Activated CD8-positive, alpha-beta T cell treated with anti-CD3 and anti-CD28 coated beads, Interleukin-2, amount 10 ng/mL, durations not matched to agents 7 days and 5 days (primary cell): ENCODE measurements at places on chromosomes 3 and 15. TPM values are rescaled to one million over a fixed set of nuclear protein-coding genes. Genes with fewer than 3 reads are reported as not detected.

Gene XCR1
- total RNA-seq, result not detected

Gene C3orf49
- total RNA-seq, result not detected

Gene NUDT16
- 7.8 TPM for total RNA-seq

Gene ZNF662
- total RNA-seq, result 1.2 TPM

Gene FAM81A
- total RNA-seq, result 4.7 TPM

Gene MEGF11
- total RNA-seq, result not detected

Gene BCL2A1
- total RNA-seq, result 26.3 TPM

Gene MASP1
- not detected for total RNA-seq

Gene FSD2
- total RNA-seq, result not detected

Gene MCF2L2
- total RNA-seq, result 7.5 TPM

Gene GOLGA6L10
- 0.83 TPM for total RNA-seq

Gene TMC3
- total RNA-seq, result not detected

DNA sequence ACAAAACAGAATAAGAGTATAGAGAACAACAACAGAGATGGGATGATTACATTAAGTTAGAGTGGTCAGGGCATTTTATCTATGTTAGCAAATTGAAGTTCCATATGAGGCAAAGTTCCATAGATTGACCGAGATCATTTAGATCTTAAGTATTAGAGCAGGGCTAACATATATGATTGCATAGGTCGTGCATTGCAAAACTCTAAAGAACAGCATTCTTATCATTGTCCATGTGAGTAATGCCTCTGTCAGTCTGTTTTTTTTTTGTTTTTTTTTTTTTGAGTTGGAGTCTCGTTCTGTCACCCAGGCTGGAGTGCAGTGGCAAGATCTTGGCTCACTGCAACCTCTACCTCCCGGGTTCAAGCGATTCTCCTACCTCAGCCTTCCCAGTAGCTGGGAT is 341.7 kb upstream of the KCNH8 start:
- no peak for DNase-seq

GRCh38 chr3:171977860-171978259 is 61.5 kb upstream of the FNDC3B start:
- DNase-seq, result no peak

DNA sequence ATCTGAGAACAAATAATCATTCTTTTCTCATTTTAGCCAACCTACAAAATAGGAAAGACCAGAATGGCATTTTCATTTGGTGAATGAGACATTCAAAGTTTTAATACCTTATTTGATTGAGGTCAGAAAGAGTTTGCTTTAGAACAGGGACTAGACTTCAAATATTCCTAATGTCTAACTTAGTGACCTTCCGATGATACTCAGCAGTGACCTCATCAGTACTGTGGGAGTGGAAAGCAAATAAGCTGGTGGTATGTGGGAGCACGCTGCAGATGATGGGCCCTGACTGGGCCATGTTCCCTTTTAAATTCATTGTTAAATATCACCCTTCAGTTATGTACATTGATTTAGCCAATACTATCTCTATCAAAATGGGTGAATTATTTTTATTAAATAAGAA is 223.3 kb downstream of the P3H2 start:
- DNase-seq, result no peak

DNA sequence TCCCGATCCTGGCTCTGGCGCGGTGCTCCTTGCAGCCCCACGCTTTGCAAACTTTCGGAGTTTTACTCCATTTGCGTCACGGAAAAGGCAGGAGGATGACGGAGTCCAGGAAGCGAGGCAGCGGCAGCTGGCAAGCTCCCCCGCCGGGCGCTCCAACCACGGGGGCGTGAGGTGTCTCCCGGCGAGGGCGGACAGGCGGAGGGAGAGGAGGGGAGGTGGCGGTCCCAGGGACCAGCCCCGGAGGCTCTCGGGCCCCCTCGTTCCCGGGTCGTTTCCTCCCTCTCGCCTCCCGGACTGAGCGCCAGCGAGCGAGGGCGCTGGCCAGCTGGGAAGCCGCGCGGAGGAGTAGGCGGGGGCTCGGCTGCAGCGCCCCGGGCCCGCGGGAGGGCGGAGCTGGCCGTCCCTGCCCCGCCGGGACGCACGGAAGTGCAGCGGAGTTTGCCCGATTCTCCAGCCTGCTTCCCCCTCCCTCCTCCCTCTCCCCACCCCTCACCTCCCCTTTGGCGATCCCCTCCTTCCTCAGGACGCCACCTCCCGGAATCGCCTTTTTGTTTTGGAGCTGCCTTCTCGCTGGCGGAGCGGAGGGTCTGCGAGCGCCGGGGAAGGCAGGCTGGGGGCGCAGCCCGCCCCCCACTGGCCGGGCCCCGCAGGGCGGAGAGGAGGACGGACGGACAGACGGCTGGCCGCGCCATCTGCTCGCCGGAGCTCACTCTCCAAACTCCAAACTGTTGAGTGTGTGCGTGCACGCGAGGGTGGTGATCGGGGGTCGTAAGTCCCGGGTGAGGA is at the start of gene SNX33:
TSS of gene SNX33 (plus strand) at position 543 of the 786 bp plus-strand sequence. CDS start 1,191 bp downstream, outside the sequence.
- DNase-seq, result peak; percentile 63

DNA sequence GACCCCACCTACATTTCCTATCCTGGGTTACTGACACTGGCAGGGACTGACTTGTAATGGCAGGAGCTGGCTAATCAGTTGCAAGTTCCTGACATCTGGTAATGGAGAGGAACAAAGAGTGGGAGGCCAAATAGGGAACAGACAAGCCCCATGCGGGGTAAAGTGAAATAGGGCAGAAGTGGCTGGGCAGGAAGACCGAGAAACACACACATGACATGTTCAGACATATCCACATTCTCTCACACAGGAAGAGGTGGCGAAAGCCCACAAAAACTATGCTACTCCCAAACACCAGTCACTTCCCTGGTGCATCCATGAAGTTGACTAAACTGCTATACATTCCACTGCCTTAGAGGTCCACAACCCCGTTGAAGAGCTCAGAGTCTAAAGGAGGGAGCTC is 394.1 kb upstream of the TBL1XR1 start:
- DNase-seq, result no peak

- DNase-seq, result no peak
Measured at GRCh38 chr3:71245971-71246880, 337.3 kb downstream of the FOXP1 start.

DNA sequence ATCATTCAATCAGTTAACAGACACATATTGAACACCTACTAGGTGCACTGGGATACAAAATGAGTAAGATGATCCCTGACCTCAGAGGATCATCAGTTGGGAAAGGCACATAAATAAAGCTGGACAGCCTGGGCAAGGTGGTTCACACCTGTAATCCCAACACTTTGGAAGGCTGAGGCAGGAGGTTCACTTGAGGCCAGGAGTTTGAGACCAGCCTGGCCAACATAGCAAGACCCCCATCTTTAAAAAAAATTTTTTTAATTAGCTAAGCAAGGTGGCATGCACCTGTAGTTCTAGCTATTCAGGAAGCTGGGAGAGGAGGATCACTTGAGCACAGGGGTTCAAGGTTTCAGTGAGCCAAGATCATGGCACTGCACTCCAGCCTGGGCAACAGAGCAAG is 3.7 kb upstream of the KLHL24 start:
- DNase-seq, result no peak

DNA sequence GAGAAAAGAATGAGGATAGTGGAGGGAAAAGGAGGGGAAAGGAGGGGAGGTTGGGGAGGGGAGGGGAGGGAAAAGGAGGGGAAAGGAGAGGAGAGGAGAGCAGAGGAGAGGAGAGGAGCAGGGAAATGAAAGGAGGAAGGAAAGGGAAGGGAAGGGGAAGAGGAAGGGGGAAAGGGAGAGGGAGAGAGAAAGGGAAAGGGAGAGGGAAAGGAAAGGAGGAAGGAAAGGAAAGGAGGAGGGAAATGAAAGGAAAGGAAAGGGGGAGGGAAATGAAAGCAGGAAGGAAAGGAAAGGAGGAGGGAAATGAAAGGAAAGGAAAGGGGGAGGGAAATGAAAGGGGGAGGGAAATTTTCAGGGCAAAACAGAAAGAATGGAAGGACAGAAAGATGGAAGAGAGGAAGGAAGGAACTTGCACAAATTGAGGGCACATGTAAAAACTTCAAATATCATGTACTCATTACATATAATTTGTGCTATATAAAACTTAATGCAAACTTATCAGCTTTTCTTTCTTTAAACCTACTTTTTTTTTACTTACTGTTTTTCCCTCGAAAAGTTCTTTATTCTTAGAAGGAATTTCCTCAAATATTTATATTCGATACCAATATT is 148.0 kb downstream of the ZBTB20 start:
- no peak for DNase-seq

DNA sequence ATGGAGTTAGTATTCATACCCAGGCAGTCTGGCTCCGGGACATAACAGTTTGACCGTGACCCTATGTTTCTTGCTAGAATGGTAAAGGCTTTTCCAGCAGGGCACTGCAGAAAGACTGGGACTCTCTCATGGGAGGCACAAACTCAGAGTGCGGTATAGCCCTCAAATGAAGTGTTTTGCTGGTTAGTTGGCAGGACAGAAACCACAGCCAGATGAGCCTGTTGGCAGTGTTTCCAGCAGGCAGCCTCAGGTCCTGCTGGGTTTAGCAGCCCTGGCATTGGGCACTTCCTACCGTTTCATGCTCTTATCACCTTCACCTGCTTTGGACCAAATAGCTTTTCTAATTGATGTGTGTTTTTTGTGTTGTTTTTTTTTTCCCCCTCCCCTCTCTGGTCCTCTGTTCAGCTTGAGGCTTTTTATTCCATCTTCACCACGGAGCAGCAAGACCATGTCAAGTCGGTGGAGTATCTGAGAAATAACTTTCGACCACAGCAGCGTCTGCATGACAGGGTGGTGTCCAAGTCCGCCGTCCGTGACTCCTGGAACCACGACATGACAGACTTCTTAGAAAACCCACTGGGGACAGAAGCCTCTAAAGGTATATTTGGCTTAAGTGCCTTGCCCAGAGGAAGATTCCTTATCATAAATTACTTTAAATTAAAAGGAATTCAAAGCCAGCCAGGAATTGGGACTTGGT is 205.6 kb downstream of the FEZF2 start:
- no peak for DNase-seq

DNA sequence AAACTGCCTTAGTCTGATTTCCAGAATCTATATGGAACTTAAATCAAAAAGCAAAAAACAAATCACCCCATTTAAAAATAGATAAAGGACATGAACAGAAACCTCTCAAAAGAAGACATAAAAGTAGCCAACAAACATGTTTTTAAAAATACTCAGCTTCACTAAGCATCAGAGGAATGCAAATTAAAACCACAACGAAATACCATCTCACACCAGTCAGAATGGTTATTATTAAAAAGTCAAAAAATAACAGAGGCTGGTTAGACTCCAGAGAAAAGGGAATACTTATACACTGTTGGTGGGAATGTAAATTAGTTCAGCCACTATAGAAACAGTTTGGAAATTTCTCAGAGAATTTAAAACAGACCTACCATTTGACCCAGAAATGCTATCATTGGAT is 367.9 kb downstream of the ZIC4 start:
- no peak for DNase-seq

DNA sequence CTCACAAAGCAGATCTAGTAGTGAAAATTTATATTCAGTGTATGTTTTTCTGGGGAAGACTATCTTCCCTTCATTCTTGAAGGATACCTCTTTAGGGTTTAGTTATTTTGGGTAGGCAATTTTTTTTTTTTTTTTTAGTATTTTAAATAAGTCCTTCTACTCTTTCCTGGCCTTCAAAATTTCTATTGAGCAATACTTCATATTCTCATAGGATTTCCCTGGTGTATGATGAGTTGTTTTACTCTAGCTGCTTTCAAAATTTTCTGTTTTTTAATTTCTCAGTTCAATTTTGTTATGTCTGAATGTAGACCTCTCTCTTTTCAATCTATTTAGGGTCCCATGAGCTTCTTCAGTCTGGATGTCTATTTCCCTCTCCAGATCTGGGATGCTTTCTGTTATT is 74.3 kb upstream of the PLSCR4 start:
- no peak for DNase-seq

GRCh38 chr3:69058180-69058946 is 6.2 kb upstream of the TMF1 start:
- DNase-seq, result peak; percentile 49

- no peak for DNase-seq
Measured at GRCh38 chr3:52279596-52279995, 1.1 kb upstream of the WDR82 start.

DNA sequence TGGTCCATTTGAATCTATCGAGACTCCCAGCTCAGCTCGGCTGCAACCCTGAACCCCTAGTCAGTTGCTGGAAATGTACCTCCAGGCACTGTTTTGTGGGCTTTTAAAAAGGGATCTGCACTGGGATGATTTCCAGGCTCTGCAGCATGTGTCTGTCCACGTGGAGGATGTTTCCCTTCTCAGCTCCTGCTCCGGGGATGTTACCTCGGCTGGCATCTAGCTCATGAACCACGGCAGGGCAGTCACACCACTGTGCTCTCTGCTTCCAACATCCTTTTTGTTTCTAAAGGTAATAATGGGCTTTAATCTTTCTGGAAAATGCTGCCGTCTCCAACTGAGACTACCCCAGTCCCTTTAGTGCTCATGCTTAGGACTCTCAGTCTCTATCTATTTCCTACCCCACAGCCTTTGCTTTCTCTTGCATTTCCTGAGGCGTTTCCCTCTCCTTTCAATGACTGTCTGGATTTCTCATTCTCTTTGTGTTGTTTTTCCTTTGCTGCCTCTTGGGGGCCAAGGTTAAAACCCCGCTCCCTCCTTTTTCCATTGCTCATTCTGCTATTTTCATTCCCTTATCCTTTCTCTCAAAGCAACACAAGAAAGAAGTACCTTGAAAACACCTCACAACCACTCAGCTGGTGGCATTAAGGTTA is 42.9 kb upstream of the AKAP13 start:
- no peak for DNase-seq

GRCh38 chr3:113802795-113803455 is 35.7 kb upstream of the GRAMD1C start:
- no peak for DNase-seq

DNA sequence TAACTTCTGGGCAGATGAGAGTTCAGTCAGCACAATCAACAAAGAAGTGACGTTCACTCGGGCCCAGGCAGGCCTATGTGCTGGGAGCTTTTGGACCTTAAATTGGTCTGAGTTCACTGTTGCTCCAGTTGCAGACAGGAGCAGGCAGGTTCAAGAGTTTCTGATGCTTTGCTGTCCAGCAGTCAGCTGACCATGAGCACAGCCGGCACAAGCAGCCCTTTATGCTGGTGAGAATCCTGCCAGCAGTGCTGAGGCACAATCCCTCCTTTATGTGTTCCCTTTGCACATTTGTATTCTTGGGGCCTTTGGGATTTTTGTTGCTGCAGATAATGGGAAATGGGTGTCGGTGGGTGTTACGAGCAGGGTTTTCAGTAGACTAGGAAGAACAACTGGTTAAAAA is 81.2 kb upstream of the GOLGA8J start:
- no peak for DNase-seq

DNA sequence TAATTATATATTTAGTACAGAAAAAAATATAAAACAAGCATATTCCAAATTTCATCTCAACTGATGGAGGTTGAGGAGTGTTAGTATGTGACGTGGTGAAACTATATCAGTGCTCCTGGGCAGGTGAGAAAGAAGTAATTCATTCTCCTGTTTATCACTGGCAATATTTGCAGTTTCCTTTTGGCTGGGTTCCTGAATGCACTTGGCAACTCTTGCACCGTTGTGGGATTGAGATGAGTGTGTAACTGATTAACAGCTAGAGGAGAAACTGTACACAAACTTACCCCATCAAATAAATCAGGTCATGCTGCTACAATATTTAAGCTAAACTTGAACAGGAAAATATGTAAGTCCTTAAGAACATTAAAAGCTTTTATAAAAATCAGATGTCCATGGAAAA is 2.1 kb upstream of the ATP13A4 start:
- no peak for DNase-seq

- no peak for DNase-seq
Measured at GRCh38 chr15:48532946-48533345, 112.6 kb downstream of the FBN1 start.

GRCh38 chr3:4836516-4836915 is 142.7 kb upstream of the BHLHE40 start:
- DNase-seq, result no peak

- peak; percentile 25 for DNase-seq
Measured at GRCh38 chr3:37163262-37164015, 10.9 kb downstream of the LRRFIP2 start.
